Activated T-cell treated with anti-CD3 and anti-CD28 coated beads, Interleukin-2, amount 50 U/mL, for 24 hours (primary cell): ENCODE measurements at places on chromosomes 13 and 19.

DNA sequence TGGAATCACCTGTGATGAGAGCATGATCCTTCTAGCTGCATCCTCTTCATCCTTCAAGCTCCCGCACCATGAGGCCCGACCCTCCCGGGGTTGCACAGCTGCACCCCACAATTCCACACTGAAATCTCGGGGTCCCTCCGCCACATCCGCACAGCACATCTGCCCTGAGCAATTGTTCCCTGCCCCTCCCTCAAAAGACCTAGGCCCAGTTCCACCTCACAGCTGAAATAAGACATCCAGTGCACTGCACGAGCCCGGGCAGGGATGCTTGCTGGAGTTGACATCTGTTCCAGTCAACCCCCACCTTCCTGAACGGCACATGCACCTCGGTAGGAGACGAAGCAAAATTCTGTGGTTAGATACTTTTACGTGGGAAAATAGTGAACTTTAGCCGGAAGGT lies 14.7 kb upstream of the SOX1 start:
- DNase-seq = no peak
- H3K4me1 ChIP-seq = peaks cover 5% of the 10 kb centered on the region
- H3K27ac ChIP-seq = no peak overlapping the region
- no peaks in the 10 kb centered on the region for H3K36me3 ChIP-seq
- H3K27me3 ChIP-seq = peaks cover 91% of the 10 kb centered on the region
- H3K4me3 ChIP-seq = no peak overlapping the region

GRCh38 chr13:98267080-98267912 lies 90.2 kb upstream of the RNF113B start:
- no peak overlapping the region for H3K4me3 ChIP-seq
- peaks cover 1% of the 10 kb centered on the region for H3K27me3 ChIP-seq
- no peak for DNase-seq
- no peaks in the 10 kb centered on the region for H3K36me3 ChIP-seq
- no peak overlapping the region for H3K27ac ChIP-seq
- H3K4me1 ChIP-seq = no peaks in the 10 kb centered on the region

GRCh38 chr13:24313439-24313838 lies 4.1 kb downstream of the C1QTNF9 start:
- H3K36me3 ChIP-seq = no peaks in the 10 kb centered on the region
- H3K27me3 ChIP-seq = no peaks in the 10 kb centered on the region
- no peak for DNase-seq
- no peak overlapping the region for H3K4me3 ChIP-seq
- H3K27ac ChIP-seq = no peak overlapping the region
- H3K4me1 ChIP-seq = no peaks in the 10 kb centered on the region

DNA sequence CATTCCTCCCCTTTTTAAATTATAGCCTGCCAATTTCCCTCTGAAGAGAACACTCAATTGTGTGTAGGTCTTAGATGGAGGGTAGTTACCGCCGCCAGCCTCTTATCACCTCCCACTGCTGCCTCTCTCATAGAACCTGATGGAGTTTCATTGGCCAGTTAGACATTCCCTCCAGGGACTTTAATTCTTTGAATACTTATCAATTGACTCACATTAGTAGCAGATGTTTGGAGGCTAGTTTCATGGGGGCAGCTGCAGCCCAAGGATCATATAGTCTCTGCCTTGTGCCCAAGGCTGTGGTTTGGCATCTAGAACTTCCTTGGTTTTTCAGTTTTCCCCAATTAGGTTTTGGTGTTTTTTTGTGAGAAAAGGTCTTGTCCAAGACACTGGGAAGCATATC lies 318.9 kb upstream of the HTR2A start:
- H3K27ac ChIP-seq = no peak overlapping the region
- H3K4me3 ChIP-seq = no peak overlapping the region
- H3K4me1 ChIP-seq = no peaks in the 10 kb centered on the region
- no peak for DNase-seq
- no peaks in the 10 kb centered on the region for H3K27me3 ChIP-seq
- H3K36me3 ChIP-seq = no peaks in the 10 kb centered on the region

DNA sequence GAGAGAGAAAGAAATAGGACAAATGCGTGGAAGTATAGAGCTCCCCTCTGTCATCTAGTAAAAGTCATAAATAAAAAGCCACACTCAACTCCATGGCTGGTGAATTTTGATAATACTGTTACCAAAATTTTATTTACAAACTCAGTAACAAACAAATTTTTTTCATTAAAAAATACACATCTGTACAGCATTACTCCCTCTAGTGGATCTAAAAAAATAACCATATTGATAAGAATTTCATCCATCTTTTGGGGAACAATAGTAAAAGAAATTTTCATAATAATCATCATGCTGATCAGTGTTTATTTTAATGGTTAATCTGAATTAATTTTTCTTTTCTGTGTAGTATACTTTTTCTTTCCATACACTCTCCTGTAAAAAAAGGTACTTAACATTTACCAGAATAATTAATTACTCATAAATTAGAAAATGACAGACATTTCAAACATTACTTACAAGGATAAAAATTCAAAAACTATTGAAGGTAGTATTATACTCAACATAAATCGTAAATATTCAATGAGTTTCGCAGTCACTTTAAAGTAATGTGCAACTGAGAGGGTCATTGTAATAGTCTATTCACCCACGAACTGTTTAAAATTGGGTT lies 173.5 kb upstream of the LSM14A start:
- no peak overlapping the region for H3K4me3 ChIP-seq
- H3K36me3 ChIP-seq = no peaks in the 10 kb centered on the region
- no peak for DNase-seq
- H3K27ac ChIP-seq = no peak overlapping the region
- H3K4me1 ChIP-seq = no peaks in the 10 kb centered on the region

GRCh38 chr19:33412601-33413425 lies 39.3 kb downstream of the CEBPG start:
- no peak for DNase-seq
- peaks cover 5% of the 10 kb centered on the region for H3K4me1 ChIP-seq
- no peaks in the 10 kb centered on the region for H3K27me3 ChIP-seq
- peaks cover 8% of the 10 kb centered on the region for H3K36me3 ChIP-seq
- peak overlapping the region; percentile 55 for H3K27ac ChIP-seq

GRCh38 chr13:22848539-22849052 lies 332.2 kb upstream of the SGCG start:
- no peak overlapping the region for H3K27ac ChIP-seq
- H3K4me3 ChIP-seq = no peak overlapping the region
- no peaks in the 10 kb centered on the region for H3K4me1 ChIP-seq
- no peaks in the 10 kb centered on the region for H3K36me3 ChIP-seq

GRCh38 chr19:10748927-10749434 lies 31.1 kb downstream of the DNM2 start:
- peaks cover 5% of the 10 kb centered on the region for H3K36me3 ChIP-seq
- no peak for DNase-seq
- H3K27ac ChIP-seq = peak overlapping the region; percentile 89
- H3K27me3 ChIP-seq = no peaks in the 10 kb centered on the region

DNA sequence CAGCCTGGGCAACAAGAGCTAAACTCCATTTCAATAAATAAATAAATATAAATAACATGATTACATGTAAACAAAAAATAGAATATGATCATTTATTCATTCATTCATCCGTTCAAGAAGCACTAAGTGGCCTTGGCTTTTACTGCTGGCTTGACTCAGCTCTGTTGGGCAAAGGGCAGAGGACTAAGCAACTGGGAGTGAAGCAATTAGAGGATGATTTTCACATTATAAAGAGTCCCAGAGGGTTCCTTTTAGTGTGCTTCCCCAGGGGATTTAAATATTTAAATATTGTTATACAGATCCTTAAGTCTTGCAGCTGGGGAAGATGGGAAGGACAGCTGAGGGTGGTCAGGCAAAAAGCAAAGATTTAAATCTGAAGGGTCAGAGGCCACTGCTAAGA lies 34.9 kb upstream of the FLT1 start:
- no peaks in the 10 kb centered on the region for H3K36me3 ChIP-seq
- peaks cover 26% of the 10 kb centered on the region for H3K4me1 ChIP-seq
- no peak for DNase-seq
- H3K27me3 ChIP-seq = peaks cover 48% of the 10 kb centered on the region
- H3K27ac ChIP-seq = no peak overlapping the region
- no peak overlapping the region for H3K4me3 ChIP-seq

DNA sequence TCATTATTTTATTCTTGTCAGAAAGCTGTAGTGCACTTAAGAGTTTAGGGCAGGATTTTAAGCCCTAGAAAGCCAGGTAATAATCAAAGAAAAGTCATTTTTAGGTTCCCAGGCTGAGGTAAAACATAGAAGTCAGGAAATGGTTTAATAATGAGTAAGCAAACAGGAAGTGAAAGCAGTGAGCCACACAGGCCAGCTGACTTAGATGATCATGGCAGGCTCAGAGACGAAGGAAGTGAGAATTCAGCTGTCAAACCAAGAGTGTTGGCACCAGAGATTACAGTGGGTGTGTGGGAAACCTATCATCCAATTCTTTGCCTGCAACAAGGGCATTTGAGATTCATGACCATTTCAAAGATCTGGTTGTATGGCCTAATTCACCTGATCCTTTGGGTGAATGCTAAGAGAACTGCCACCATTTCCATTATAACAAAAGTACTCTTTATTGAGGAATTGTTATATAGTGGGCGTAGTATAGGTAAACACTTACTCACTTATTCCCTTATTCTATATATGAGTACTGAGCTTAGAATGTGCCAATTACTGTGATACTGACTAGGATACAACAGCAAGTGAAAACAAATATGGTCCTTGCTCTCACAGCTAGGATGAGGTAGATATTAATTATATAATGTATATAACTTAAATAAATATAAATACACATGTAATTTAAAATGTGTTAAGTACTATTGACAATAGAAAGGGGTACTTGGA lies 103.7 kb upstream of the EDNRB start:
- peak overlapping the region; percentile 64 for H3K27ac ChIP-seq
- no peak overlapping the region for H3K4me3 ChIP-seq
- DNase-seq = peak; percentile 33
- peaks cover 16% of the 10 kb centered on the region for H3K4me1 ChIP-seq
- H3K27me3 ChIP-seq = no peaks in the 10 kb centered on the region
- no peaks in the 10 kb centered on the region for H3K36me3 ChIP-seq
